ENCODE measurements at places on chromosomes 6 and 20.
A peak's percentile ranks its signal among the peaks of the same experiment; 100 is the strongest.

- no peak for DNase-seq
Observed at GRCh38 chr20:52305024-52305645, 113.6 kb upstream of the ZFP64 start.

DNA sequence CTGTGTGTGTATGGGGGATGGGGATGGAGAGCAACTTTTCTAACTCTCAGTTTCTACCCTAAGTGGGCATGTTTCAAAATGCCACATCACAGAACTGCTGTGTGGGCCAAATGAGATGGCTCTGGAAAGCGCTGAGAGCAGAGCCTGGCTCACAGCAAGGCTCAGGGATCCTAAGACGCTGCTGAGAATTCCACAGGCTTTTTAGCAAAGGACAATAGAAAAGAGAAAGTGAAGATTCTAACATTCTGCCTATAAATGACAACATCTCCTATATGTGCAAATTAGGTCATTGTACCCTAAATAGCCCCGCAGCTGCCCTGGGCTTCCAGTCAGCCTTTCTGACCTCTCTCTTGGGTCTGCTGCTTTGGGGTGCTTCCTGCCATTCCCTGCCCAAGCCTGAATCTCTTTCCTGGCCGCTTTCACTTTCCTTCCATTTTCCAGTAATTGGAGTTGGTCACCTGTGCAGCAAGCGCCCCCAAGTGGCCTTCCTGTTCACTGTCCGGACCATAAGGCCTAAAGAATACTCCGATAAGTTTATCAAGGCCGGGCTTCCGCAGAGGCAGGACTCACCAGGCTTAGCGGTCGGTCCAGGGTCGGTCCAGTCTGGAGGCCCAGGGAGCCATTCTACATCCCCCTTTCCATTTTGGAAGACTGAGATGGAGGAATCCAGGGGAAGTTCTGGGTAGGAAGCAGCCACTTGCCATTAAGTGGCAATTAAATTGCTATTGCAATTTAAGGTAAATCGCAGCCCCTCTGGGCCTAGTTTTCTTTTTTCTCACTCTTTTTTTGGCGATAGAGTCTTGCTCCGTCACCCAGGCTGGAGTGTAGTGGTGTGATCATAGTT lies 6.7 kb upstream of the DDR1 start:
- peak; percentile 62 for DNase-seq

GRCh38 chr20:48471759-48472408 lies 355.9 kb downstream of the PREX1 start:
- DNase-seq = no peak

GRCh38 chr20:20233041-20233514 lies 134.8 kb upstream of the INSM1 start:
- no peak for DNase-seq

DNA sequence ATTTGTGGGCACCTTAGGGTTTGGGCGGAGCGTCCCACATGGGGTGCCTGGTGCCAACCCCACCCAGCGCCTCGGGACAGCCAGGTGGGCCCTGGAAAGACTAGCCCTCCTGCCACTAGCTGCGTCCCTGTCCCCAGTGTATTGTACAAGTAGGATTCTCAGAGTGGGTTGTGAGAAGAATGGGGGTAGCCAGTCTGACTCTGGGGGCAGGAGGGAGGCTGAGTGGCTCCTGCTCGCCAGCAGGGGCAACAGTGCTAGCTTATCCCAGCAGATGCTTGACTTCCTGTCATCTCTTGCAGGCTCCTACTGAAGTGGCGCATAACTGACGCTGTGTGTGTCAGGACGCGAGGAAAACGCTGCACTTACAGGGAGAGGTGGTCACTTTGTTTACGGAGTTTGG lies 9.3 kb downstream of the PSMA7 start:
- no peak for DNase-seq

DNA sequence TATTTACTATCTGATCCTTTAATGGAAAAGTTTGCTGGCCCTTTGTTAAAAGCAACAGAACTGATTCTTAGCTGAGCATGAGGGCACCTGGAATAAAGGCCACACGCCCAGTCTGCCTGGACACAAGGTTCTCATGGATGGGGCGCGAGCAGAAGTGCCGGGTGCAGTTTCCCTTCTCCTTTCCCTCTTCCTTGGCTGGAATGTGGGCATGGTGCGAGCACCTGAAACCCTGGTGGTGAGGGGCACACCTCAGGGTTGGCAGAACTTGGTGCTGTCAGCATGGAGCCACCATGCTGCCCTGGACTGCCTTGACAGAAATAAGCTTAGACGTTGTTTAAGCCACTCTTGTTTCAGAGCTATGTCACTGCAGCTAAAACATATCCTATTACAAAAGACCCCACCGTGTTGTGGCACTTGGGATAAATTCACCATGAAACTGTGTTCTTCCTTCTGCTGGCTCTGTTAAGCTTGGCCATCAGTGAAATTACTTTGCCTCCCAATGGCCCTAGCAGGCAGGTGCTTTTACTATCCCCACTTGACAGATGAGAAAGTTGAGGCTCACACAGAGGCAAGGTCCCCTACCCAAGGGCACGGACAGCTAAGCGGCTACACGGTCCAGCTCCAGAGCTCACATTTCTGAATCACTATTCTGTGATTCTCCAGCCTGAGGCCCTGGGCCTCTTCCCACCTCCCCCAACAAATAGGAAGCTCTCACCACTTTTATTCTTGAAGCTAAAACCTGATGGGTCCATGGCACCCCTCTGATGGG lies 115.9 kb downstream of the PREX1 start:
- no peak for DNase-seq

- DNase-seq = no peak
Observed at GRCh38 chr6:127404594-127405178, 54.5 kb downstream of the KIAA0408 start.

- peak; percentile 59 for DNase-seq
Observed at GRCh38 chr6:158072083-158072721, 90.5 kb downstream of the SYNJ2 start.

DNA sequence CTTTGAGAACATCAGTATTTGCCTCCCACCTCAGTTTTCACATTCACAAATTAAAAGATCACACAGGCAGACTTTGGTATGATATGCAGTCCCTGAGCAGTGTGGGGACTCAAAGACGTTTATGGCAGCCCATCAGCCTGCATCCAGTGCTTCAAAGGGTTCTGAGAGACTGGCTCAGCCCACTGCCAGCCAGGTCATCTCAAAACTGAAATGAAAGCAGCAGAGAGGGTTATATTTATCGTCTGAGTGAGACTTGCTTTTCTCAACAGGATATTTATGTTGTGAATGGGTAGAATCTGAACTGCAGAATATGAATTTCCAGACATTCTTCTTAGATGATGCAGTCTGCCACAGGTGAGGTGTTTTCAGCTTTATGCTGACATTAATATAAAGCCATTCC lies 159.8 kb downstream of the NRN1 start:
- no peak for DNase-seq

- DNase-seq = no peak
Observed at GRCh38 chr6:125853756-125854155, 63.0 kb downstream of the NCOA7 start.

DNA sequence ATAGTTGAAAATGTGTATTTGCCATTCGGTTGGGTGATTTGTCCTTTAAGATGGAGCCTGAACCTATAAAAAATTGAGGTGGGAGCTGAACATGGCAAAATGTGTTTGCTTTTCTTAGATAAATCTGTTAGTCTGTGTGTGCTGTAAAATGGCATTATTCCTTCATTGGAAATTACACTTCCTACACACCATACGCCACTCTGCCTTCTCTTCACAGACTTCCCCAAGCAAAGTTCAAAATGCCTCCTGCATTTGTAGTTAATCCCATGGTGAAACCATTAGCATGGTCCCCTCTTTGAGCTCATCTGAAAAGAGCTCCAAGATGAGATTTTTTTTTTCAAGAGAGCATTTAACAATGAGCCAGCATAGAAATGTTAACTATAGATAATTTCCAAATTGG lies 567 bp downstream of the ADTRP start:
- no peak for DNase-seq

DNA sequence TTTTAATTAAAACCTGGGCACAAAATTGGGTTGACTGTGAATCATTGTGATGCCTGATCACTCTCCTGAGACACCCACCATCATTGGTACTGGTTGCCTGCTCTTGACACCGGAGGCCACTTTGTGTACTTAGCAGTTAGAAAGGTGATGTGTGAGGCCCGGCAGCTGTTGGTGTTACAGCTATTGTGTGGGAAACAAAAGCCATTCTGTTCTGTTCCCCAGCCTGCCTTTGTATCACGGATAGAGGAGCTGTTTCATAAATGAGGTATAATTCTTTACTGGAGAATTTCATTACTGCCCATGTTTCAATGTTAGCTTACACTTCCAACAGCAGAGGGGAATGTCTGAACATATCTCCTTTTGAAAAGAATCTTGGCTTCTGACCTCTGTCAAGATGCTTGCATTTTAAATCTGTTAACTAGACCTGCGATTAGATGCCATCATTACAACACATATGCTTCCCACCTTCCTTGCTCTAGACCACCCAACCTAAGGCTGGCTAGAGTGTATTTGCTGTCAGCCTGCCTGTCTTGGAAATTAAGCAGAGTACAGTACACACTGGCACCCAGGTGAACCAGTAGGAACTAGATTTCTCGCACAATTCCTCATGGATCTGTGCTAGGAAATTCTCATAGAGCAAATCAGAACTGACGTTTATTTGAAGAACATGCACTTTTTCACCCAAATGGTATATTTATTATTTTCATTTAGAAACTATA lies 142.4 kb upstream of the INSM1 start:
- no peak for DNase-seq

DNA sequence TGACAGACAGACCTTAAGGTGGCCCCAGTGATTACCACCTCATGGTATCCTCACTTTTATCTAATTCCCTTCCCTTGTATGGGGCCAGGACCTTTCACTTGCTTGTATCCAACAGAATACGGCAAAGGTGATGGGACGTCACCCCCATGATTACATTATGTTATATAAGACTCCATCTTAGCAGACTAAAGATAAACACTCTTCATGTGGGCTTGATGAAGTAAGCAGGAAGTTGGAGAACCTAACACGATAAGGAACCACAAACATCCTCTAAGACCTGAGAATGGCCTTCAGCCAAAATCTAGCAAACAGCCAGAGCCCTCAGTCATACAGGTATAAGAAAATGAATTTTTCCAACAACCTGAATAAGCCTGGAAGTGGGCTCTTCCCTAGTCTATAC lies 8.0 kb downstream of the SLC17A3 start:
- no peak for DNase-seq

- no peak for DNase-seq
Observed at GRCh38 chr6:10146715-10147451, 268.0 kb downstream of the TFAP2A start.

- no peak for DNase-seq
Observed at GRCh38 chr6:89073014-89073620, 7.4 kb upstream of the PNRC1 start.

GRCh38 chr6:14031516-14031915 lies 86.1 kb upstream of the CD83 start:
- DNase-seq = no peak

DNA sequence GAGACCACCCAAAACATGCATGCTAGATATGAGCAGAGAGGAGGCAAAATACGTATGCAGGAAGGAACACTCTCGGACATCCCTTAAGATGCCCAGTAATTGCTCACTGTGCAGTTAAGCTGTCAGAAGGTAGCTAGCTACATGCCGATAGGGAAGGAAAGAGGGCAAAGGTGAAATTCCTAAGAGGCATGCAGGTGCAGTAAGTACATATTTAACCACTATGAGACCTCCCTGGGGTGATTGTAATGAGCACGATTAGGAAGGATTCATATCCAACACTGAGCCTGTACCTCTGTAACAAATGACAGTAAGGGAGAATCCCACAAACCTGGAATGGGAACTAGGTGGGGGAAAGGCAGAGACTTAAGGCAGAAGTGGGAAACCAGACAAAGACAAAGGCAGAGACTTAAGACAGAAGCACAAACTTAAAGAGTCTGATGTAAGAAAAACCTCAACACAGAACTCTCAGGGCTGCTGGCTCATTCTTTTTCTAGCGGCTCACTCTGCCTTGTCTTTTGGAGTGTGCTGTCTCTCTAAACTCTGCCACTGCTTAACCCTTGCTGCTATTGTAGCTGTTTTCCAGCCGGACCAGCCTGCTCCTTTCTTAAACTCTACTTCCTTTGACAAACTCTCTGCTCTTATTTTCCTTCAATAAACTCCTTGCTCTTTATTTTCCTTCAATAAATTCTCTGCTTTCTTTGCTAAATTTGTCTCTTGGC lies 148.1 kb downstream of the UBE3D start:
- no peak for DNase-seq

DNA sequence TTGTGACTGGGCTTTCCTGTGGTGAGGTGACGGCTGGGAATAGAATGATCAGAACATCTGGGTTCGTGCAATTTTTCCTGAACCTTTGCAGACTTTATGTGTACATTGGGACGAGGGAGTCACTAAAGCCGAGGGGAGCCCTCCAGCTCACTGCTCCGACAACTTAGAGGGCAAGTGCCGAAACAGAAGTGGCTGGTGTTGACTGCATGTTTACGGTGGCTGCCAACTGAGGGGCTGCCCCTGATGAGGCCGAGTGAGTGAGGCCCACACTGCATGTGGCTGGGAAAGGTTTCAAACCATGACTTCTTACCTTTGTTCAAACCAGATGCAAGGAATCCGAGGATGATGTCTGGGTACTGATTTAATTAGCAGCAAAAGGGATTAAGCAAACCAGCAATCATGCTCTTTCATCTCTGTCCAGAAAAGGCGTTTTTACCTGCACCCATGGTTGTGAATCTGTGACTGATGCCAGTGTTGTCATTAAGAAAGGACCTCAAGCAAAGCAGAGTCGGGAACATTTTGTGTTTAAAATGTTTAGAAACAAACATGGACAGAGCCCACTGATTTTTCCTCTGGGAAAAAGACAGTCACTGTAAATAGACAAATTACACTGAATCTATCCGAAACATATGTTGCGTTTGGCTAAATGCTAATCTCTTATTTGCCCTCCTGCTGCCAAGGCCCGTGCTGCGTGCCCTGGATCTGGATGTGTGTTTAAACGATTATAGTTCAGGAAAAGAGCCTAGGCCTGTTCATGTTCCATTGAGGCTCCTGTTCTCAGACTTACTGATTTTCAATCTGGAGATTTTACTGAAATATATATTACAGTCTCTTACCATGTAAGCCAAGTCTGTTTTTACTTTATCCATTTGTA lies 105.1 kb downstream of the UST start:
- DNase-seq = no peak

GRCh38 chr6:147906361-147906760 lies 397.9 kb downstream of the SAMD5 start:
- no peak for DNase-seq

- DNase-seq = no peak
Observed at GRCh38 chr6:4322846-4323309, 187.5 kb upstream of the ECI2 start.

DNA sequence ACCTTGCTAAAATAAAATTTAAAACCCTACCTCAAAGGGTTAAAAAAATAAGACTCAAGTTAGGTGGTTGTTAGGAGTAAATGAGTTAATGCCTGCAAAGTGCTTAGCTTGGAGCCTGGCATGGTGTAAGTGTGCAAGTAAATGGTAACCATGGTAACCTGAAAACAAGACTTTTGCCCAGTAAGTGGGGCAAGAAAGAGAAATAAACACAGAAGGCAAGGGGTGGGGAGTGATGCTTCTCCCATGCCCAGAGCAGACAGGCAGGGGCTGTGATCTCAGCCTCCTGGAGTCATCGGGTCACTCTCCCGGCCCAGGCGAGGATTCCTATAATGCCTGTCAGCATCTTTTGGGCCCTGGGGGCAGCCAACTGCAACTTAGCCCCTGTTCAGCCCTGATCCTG lies 59.2 kb upstream of the SLC32A1 start:
- no peak for DNase-seq

- DNase-seq = no peak
Observed at GRCh38 chr20:47400685-47401084, 44.2 kb upstream of the ZMYND8 start.

GRCh38 chr20:44747166-44748004 lies 1.7 kb downstream of the KCNK15 start:
- peak; percentile 37 for DNase-seq

Data from stimulated activated naive CD4-positive, alpha-beta T cell treated with Interleukin-2 at 50 U/mL for 16 hours (primary cell).